CD4-positive, alpha-beta T cell (primary cell): ENCODE measurements at places on chromosomes 16 and 17.

DNA sequence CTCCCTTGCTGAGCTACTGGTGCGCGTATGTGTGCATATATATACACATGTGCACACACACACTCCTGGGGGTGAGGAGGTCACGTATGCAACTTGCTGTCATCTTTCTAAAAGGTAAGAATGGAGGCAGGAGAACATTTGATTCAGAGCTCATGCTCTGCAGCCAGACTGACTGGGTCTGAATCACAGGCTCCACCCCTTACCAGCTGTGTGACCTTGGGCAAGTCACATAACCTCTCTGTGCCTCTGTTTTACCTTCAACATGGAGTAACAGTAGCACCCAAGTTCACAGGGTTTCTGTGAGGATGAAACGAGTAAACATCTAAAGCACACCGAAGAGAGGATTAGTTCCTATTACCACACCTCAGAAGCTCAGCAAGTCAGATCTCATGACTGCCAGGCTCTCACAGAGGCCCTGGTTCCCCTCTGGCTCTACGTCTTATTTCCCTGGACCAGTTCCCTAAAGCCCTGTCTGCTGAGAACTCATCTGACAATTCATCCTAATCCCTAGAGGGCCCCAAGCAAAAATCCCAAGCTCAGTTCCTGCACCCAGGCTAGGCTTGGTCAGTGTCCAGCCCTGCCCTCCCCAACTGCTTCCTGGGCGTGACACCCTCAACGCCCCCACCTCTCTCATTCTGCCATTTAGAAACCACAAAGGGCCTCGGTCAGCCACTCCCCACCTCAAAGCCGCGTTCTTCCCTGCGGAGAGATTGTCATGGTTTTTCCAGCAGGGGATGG is 28.7 kb downstream of the ABR start:
- DNase-seq = no peak

GRCh38 chr17:55421179-55421934 is at the start of gene MMD:
TSS of gene MMD (minus strand) at chr17:55421835. CDS start at chr17:55421695, 140 bp downstream.
- no peak for DNase-seq

DNA sequence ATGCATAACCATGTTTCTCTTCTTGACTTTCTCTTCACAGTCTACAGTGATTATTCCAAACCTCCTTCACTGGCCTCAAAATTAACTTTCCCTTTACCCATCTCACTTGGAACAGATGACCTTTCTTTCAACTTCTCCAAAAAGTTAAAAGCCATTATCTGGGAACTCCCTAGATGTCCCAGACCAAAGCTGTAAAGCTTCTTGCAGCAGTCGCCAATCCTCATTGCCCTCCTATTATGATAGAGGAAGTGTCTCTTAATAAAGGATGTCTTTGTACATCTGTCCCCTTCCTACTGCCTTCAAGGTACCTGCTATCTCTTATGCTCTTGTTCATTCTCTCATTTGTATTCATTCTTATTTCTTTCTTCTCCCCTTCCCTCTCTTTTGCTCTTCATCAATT is 127.5 kb downstream of the MRTFB start:
- no peak for DNase-seq

GRCh38 chr16:56121156-56121500 is 70.2 kb upstream of the GNAO1 start:
- DNase-seq = no peak

DNA sequence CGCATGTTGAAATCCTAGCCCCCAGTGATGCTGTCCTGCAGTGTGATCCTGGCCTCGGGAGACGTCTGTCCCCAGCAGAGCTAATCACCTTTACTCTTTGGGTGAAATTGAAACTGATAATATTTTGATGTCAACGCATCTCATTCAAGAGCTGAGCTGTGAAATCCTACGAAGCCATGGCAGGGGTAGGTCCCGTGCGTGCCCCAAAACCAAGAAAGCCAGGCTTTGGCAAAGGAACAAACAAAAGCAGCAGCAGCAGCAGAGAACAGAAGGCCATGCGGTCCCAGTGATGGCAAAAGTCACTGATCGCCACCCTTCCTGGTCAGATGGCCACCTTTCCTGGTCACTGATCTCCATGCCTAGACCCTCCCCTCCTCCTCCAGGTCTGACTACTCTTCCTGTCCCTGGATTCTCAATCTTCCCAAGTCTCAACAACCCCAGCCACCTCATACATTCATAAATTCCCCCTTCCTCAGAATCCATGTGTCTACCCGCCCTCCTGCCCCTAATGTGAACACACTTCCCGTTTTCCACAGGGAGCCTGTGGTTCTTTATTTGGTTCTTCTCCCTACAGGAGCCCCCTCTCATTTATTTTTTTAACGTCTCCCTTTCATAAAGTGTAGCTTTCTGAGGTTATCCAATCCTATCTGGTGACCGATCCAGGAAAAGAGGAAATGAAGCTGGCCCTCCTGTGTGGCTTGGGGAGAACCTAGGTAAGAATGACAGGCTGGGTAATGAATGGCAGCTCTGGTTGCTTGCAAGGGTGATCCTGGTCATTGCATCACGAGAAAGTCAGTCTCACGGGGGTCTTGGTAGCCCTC is 50.3 kb downstream of the CPPED1 start:
- no peak for DNase-seq
